ENCODE measurements at places on chromosomes 11 and 22.

DNA sequence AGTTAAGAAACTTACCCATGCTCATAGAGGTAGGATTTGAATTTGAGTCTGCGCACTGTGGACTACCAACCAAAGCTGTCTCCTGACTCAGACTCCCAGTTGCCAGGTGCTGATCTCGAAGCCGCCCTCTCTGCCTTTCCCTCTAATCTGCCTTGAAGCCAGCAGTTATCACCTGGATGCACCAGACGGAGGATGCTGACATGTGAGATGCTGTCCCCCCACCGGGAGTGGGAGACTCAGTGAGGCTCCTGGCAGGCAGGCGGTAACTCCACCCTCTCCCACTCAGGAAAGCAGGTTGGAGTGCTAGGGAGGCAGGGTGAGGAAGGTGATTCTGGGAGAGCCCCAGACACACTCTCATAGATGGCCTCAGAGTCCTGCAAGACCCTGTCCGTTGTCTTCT, 40.4 kb downstream of the KIAA1671 start:
- DNase-seq: no peak

GRCh38 chr11:86917589-86917988, 37.6 kb downstream of the FZD4 start:
- DNase-seq: no peak

- DNase-seq: peak; percentile 97
Measured at GRCh38 chr22:23893945-23894709, at the start of gene MIF. TSS of gene MIF (plus strand) at chr22:23894383. CDS start at chr22:23894475, 92 bp downstream.

DNA sequence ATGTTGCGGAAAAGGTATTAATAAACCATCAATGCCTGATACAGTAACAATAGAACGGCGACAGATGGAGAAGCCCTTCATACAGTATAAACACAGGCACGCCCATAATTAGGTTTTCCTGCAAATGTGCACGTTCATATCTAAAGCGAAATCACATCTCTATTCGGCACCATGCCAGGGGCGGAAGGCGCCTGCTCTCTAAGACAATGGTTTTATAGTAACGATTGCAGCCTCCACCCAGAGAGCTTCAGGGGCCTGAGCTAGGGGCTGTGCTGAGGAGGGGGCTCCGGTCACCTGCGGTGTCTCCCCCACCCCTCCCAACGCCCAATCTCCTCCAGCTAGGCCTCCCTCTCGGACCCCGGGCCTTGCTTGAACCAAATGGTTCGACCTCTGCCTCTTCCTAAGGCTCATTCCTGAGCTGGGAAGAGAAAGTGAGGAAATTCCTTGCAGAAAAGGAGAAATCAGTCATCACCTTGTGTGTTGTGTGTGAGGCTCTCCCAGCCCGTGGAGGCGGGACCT, 9.6 kb downstream of the KRTAP5-5 start:
- no peak for DNase-seq

GRCh38 chr11:75597636-75598035, 35.6 kb downstream of the SERPINH1 start:
- DNase-seq: no peak

DNA sequence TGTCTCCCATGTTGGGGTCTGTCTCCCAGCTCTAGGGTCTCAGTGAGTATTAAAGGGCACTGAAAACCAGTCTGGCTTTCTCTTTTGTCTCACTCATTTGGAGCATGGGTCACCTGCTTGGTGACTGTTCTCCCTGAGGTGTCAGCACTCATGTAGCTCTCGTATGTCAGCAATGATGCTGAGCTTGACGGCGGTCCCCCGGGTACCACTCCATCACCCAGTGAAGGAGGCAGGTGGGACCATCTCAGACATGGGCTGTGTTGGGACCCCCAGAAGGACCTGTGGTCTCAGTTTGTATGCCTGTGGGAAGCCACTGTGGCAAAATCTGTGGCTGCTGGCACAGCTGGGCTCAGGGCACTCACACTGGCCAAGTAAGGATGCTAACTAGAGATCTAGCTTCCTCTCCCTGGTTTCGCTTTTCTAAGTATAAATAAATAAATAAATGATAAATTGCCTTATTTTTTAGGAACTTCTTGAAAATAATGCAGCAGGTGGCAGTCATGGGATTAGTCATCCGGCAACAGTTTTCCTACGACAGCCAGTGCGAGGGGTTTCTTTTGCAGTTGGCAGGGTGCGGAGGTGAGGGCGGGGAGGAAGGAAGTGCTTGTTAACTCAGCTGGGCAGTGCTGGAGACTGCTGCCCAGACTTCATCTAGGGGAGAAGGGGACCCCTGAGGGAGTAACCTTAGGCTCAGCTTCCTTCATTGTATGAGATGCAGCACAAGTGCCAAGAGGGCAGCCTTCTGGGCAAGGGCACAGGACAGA, 48.8 kb downstream of the OSBP2 start:
- DNase-seq: no peak

DNA sequence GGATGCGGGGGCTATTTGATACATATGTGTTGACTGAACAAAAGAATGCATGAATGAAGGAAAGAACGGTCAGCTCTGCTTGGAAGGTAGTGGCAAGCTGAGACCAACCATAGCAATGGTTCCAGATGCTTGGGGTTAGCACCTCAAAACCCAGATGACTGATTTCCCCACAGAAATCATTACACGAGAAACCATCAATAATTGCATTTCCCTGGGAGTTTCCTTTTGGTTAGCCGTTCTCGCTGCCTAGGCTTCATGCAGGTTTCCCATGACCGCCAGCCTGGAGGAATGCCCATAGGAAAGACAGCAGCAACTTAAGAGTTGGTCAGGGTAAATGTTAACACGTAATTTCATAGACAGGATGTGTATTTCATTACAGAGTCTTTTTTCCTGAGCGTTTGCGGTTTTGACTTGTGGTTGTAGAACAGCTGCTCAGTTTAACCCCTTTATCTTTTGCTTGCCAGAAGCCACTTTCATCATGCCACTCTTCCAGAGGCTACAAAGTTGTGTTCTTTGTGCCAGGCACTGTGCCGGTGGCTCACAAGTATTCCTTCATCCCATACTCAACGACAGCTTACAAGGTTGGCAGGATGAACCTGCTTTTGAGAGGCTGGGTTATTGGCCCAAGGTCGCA, 2.8 kb downstream of the IL17RA start:
- DNase-seq: peak; percentile 19

GRCh38 chr11:107859459-107860239, 1.1 kb upstream of the SLC35F2 start:
- no peak for DNase-seq

DNA sequence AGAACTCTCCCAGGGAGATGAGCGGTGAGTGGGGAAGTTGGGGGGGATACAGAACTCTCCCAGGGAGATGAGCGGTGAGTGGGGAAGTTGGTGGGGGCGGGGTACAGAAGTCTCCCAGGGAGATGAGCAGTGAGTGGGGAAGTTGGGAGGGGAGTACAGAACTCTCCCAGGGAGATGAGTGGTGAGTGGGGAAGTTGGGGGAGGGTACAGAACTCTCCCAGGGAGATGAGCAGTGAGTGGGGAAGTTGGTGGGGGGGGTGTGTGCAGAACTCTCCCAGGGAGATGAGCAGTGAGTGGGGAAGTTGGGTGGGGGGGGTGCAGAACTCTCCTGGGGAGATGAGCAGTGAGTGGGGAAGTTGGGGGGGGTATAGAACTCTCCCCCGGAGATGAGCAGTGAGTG, 186.5 kb downstream of the SHANK2 start:
- DNase-seq: no peak

GRCh38 chr11:9643751-9644150, 20.1 kb upstream of the SWAP70 start:
- DNase-seq: no peak

DNA sequence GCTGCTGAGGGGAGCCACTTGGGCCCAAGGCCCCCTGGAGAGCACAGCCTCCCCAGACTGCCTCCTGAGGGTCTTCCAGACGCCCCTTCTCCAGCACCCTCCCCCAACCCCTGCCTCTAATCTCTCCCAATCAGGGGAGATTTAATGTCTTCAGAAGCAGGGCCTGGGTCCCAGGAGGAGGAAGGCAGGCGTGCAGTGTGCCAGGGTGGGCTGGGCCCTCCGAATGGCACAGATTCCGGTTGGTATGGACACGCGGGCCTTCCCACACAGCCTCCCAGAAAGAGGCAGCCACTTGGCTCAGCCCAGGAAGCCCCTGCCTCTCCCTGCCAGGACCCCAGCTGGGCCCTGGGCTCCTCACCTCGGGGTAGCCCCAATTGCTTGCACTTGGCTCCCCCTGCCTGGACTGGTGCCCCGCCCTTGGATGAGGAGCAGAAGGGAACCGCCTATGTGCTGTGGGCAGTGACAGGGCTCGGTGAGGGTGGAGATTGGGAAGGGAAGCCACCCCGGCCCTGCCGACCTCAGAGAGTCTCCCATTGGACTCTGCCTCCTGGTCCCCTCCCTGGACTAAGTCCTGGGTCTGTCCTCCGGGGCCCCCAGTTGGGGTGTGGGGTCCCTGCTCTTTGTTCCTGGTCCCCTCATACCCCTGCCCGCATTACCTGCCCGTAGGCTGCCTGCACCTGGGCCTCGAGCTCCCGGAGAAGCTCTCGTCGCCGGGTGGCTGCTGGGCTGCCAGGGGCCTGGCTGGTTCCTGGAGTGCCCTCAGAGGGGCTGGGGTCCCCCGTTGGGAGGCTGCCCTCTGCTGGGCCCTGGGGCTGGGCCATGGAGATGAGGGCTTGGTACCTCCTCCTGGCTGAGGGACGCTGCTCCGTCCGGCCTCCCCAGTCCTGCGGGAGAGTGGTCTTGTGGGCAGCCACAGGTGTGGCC, 572 bp upstream of the CABP2 start:
- DNase-seq: no peak

DNA sequence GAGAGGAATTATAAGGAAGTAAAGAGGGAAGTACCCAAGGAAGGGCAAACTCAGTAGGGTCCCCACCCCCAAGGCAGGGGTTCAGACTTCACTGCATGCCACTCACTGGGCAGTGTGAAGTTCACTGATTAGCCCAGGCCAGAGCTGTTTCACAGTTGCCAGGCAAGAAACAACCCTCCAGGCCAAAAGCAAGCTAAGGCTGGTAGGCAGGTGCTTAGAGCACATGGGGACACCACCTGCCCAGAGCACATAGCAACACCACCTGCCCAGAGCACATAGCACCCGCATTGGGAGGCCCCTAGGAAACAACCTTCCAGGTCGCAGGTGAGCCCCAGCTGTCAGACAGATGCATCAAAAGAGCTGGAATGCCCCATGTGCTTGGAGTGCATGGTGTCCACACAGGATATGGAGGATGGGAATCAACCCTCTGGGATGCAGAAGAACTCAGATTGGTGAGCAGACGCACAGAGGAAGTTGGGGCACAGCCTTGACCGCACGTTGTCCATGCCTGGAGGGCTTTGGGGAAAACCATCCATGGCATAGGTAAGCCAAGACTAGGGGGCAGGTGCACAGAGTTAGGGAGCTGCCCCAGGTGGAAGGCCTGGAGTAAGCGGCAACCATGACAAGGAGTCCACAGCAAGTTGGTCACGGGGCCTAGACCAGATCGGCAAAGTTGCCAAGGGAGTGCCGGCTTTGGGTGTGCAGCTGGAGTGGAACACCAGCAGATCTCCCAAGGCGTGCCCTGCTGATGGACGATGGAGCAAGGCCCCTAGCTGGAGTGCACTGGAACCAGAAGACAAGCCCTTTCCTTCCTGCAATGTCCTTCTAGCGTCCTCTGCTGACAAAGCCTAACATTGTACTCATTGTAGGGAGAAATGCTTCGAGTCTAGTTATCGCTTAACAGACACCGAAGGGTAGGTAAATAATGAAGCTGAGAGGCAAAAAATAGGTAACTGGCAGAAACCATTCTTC, 7.8 kb upstream of the TMEM216 start:
- no peak for DNase-seq

GRCh38 chr22:36922711-36923110, 9.3 kb downstream of the CSF2RB start:
- no peak for DNase-seq

DNA sequence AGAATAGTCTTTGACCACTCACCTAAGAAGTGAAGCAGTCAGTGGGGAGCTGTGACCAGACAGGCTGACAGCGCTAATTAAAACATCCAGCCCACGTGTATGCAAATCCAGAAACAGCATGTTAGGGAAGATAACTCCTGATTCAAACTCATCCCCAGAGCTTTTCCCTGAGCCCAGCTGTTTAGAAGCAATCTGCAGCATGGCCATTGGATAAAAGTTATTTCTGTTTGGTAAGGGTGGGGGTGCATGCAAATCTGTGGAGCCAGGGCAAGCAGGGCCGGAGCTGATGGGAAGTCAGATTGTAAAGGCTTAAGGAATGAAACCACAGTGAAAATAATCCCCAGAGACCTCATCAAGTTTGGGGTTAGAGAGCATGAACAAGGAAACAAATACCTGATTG, 247.9 kb upstream of the KIRREL3 start:
- DNase-seq: no peak

DNA sequence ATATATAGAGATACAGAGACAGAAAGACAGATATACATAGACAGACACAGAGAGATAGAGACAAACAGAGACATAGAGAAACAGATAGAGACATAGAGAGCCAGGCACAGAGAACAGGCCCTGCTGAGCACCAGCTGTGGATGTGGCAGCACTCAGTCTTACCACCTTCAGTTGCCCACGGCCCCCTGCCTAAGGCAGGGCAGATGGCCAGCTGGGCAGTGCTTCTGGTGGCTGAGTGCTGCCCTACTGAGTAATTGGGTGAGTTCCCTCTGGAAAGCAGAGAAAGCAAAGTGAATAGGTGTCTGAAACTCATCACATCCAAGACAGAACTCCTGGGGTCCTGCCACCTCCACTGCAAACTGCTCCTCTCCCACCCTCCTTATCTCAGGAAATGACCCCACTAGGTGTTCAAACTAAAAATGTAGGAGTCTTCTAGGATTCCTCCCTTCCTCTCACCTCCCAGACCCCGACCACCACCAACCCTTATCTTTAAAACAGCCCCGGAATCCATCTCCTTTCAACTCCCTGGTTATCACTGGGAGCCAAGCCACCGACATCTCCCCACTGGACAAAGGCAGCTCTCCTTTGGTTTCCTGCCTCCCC, 27.2 kb downstream of the SYN3 start:
- no peak for DNase-seq

GRCh38 chr11:76891285-76891684, 30.6 kb downstream of the ACER3 start:
- DNase-seq: no peak

- DNase-seq: no peak
Measured at GRCh38 chr11:21402274-21402673, 732.9 kb downstream of the NELL1 start.

GRCh38 chr11:75554258-75555022, 7.6 kb upstream of the SERPINH1 start:
- no peak for DNase-seq

DNA sequence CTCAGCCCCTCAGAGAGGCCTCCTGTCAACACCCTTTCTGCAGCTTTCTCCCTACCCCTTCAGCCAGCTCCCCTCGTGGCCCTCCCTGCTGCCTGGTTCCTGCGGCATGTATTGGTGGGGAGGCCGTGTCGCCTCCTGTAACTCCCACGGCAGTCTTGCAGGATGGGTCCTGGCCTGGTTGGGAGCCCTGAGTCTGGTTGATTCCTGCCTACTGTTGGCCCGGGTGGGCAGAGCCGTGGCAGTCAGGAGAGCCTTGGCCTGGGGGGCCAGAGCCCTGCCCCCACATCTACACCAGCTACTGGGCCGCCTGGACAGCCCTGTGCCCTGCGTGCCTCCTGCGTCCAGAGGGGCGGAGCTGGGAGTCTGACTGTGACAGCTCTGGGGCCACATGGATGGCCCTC, 30.3 kb upstream of the GRAMD4 start:
- DNase-seq: no peak

Data from stimulated activated CD4-positive, alpha-beta T cell treated with anti-CD3 and anti-CD28 coated beads, TNF-alpha, amount 100 ng/mL, for 24 hours (primary cell).